Neural crest cell (in vitro differentiated cells): ENCODE measurements at places on chromosomes 2 and 18. TPM values are rescaled to one million over a fixed set of nuclear protein-coding genes. Genes with fewer than 3 reads are reported as not detected.
A peak's percentile ranks its signal among the peaks of the same experiment; 100 is the strongest.

DNA sequence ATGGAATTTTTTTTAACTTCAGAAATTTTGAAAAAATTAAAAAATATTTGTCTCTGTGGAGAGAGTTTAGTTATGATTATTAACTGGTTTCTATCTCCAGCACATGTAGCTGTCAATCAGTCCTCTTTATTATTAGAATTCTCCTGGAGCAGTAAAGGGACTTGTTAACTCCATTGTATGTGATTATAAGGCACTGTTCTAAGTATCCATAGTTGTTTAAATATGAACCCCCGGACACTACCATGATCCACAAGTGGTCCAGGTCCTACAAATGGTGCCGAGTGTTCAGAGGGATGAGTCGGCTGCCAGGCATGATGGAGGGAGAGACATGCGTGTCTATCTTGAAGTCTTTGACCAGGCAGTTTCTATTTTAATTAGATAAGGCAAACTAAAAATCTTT, 492 bp downstream of the CHRNA1 start:
- no peaks in the 10 kb centered on the region for H3K36me3 ChIP-seq
- no peak overlapping the region for H3K27ac ChIP-seq
- H3K4me3 ChIP-seq, result no peak overlapping the region
- peaks cover 23% of the 10 kb centered on the region for H3K4me1 ChIP-seq
- no peak for DNase-seq
- no peaks in the 10 kb centered on the region for H3K27me3 ChIP-seq

The C2orf78 gene
- not detected in 2 replicates for total RNA-seq

The NR4A2 gene
- total RNA-seq, result 7.8 and 7.9 TPM in 2 replicates

GRCh38 chr2:129296806-129297205, 682.7 kb upstream of the RAB6C start:
- H3K4me1 ChIP-seq, result no peaks in the 10 kb centered on the region
- no peaks in the 10 kb centered on the region for H3K36me3 ChIP-seq
- H3K4me3 ChIP-seq, result no peak overlapping the region
- peaks cover 3% of the 10 kb centered on the region for H3K27me3 ChIP-seq
- DNase-seq, result no peak
- H3K27ac ChIP-seq, result no peak overlapping the region

DNA sequence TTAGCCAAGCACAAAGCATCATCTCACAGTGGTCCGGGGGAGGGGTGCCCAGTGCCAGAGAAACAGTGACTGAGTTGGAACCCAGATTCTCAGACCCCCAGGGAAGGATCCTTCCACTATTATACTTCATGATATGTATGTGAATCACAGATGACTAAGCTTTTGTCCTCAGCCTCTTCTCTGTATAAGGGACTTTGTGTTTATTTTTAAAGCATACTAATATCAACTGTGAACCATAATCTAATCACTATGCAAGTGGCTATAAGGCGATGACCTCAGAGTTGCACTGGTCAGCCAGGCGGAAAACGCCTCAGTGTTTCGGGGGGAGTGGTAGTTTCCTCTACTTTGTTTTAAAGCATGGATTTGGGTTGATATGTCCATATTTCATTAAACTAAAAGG, 160.4 kb upstream of the TMEM200C start:
- DNase-seq, result no peak
- no peaks in the 10 kb centered on the region for H3K36me3 ChIP-seq

DNA sequence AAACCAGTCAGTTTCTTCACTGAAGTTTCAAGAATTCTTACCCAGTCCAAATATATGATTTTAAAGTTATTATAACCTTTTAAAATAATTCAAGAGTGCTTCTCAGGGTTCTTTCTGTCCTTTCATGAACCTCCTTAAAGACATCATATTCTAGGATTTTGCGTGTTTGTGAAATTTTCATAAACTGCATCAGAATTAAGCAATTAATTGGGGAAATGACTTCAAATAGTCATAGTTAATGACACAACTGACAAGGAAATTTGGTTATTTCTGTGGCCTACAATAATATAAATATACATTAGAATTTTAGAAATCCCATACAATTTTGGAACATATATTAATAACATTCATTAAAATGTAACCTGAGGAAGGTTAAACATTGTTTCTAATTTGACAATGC, 10.5 kb downstream of the CYP27A1 start:
- DNase-seq, result no peak
- H3K27ac ChIP-seq, result no peak overlapping the region
- H3K36me3 ChIP-seq, result no peaks in the 10 kb centered on the region
- no peak overlapping the region for H3K4me3 ChIP-seq

The FOXI3 gene
- 0.12 TPM in 1 of 2 replicates, not detected in the other for total RNA-seq

The CYS1 gene
- not detected in 2 replicates for total RNA-seq

DNA sequence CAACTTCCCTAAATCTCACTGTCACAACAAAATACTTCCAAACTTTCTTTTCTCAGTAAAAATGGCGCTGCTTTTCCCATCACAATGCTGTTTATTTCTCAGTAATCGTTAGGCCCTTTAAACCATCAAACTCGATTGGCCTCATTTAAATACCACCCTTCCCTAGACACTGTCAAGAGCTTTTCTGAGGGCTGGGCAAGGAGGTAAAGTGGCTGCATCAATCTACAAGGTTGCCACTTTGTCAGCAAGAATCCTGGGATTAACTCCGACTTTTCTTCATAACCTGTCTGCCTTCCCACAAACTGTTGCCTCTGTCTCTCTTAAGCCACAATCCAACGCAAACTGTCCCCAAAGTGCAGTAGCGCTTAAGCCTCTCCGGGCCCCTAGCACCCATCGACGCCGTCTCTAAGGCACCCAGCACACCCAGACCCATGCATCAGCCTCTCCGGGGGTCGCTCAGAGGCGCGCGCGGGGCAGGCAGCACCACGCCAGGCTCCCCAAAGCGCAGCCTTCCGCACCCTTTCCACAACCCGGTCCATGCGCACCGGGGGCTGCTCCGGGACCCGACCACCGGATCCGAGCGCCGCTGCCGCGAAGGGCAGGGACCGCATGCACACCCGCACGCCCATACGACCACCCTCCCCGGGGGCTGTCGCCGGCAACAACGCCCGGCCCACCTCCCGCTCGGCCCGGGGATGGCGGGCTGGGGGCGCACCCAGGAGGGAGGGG, 683 bp downstream of the MBOAT2 start:
- peak overlapping the region; percentile 94 for H3K4me3 ChIP-seq
- peak; percentile 16 for DNase-seq
- peaks cover 5% of the 10 kb centered on the region for H3K27me3 ChIP-seq
- peak overlapping the region; percentile 15 for H3K27ac ChIP-seq
- H3K36me3 ChIP-seq, result peaks cover 2% of the 10 kb centered on the region
- peaks cover 47% of the 10 kb centered on the region for H3K4me1 ChIP-seq

DNA sequence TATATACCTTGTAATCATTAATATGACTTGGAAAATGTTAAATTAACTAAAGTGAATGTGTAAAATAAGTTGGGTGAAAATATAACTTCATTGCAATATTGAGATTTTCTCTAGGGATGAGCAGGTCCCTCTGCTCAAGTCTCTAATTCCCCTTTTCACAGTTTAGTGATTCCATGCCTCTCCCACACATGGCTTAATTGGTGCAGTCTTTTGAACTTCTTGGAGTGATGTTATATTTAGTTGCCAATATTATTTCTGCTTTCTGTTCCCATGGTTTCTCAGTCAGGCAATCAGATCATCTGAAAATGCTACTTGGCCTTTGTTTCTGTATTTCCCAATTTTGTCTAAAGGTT, 233.7 kb upstream of the SPOPL start:
- H3K27me3 ChIP-seq, result no peaks in the 10 kb centered on the region
- H3K4me3 ChIP-seq, result no peak overlapping the region
- no peak for DNase-seq
- H3K27ac ChIP-seq, result no peak overlapping the region
- peaks cover 2% of the 10 kb centered on the region for H3K36me3 ChIP-seq
- H3K4me1 ChIP-seq, result peaks cover 10% of the 10 kb centered on the region

DNA sequence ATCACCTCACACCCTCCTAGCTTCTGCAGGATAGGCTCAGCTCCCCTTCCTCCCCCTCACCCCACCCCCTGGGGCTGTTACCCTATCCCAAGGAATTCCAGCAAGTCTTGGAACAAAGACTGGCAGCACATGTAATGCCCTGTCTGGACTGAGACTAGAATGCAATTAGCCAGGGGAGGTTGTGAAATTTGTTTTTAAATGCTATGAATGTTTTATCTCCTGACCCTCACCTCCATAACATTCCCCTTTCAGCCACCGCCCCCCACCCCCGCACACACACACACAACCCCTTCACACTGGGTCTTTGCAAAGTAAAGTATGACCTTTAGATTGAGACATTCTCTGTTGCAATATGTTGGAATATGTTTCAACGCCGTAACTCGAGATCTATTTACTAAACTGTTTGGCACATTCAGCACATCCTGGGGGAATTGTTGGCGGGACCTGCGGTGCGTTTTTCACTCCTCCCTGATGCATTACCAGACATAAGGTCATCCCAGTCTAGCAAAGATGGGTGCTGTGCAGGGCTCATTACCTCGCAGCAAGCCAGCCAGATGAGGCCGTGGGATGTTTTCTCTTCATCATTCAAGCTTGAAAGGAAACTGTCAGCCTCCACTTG, 290.7 kb upstream of the SLC14A2 start:
- no peaks in the 10 kb centered on the region for H3K36me3 ChIP-seq
- peaks cover 54% of the 10 kb centered on the region for H3K4me1 ChIP-seq

DNA sequence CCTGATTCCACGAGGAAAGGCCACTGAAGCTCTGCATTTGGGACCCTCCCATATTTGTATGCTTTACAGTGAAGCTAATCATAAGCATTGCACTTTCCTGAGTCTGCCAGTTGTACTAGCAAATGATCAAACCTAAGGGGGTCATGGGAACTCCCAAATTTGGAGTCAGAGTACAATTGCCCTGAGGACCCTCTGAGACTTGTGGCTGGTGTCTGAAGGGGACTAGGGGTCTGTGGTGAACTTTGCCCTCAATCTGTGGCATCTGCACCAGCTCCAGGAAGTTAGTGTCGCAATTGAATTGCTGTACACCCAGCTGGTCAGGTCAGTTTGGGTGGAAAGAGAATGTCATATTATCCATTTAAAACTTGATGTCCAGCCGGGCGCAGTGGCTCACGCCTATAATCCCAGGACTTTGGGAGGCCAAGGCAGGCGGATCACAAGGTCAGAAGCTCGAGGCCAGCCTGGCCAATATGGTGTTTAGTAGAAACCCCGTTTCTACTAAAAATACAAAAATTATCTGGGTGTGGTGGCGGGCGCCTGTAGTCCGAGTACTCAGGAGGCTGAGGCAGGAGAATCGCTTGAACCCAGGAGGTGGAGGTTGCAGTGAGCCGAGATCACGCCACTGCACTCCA, 18.1 kb downstream of the SOWAHC start:
- no peak overlapping the region for H3K4me3 ChIP-seq
- no peaks in the 10 kb centered on the region for H3K36me3 ChIP-seq
- DNase-seq, result no peak
- H3K4me1 ChIP-seq, result no peaks in the 10 kb centered on the region

The HRH4 gene
- total RNA-seq, result 0.07 TPM in 1 of 2 replicates, not detected in the other

DNA sequence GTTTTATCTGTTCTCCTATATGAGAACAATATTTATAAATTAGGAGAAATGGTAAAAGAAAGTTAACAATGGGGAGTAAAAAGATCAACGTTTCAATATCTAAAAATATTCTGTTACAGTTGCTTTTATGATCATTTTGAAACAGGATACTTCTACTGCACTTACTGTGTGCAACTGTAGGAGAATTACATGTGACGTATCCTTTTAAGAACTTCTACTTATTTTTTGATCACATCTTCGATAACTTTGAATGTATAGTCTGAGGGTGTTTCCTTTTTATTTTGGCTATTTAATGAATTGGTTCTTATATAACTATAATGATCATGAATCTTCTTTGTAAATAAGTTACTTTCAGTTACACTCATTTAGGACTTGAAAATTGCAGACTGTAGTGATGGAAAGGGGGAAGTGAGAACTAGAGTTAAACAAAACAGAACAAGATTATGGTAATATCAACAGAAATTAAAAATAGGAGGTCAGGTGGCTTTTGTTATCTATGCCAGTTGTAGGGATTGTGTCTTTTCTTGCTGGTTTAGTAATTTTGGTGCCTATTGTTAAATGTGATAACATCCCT, 109.9 kb downstream of the MSTN start:
- no peaks in the 10 kb centered on the region for H3K36me3 ChIP-seq
- no peak for DNase-seq
- H3K27me3 ChIP-seq, result no peaks in the 10 kb centered on the region
- no peaks in the 10 kb centered on the region for H3K4me1 ChIP-seq

The CFC1 gene
- total RNA-seq, result not detected in 2 replicates

The ZNF513 gene
- 26.5 and 27.9 TPM in 2 replicates for total RNA-seq

GRCh38 chr2:96369186-96369585, 33.6 kb downstream of the NCAPH start:
- H3K4me3 ChIP-seq, result no peak overlapping the region
- no peaks in the 10 kb centered on the region for H3K4me1 ChIP-seq
- DNase-seq, result no peak
- H3K27me3 ChIP-seq, result no peaks in the 10 kb centered on the region

GRCh38 chr2:85893428-85894258, 4.9 kb upstream of the ST3GAL5 start:
- peak overlapping the region; percentile 73 for H3K27ac ChIP-seq
- no peak for DNase-seq
- H3K4me3 ChIP-seq, result peak overlapping the region; percentile 18
- no peaks in the 10 kb centered on the region for H3K27me3 ChIP-seq

The PKP4 gene
- total RNA-seq, result 42.7 and 52.7 TPM in 2 replicates

- H3K36me3 ChIP-seq, result peaks cover 2% of the 10 kb centered on the region
- no peak overlapping the region for H3K4me3 ChIP-seq
- no peaks in the 10 kb centered on the region for H3K27me3 ChIP-seq
- DNase-seq, result no peak
Observed at GRCh38 chr2:38483776-38484501, 106.9 kb upstream of the ATL2 start.
